ENCODE measurements at places on chromosomes 16 and 17.

- DNase-seq: no peak
These were observed 394.5 kb downstream of the NPIPA8 start for GRCh38 chr16:17942067-17942466.

- peak; percentile 30 for DNase-seq
These were observed at the start of gene RAB26 for GRCh38 chr16:2147981-2148671. Gene RAB26, plus strand, starts transcription at chr16:2148625. Its CDS starts 159 bp downstream, at chr16:2148784.

GRCh38 chr16:67549240-67549639, 13.1 kb upstream of the CTCF start:
- DNase-seq: no peak

GRCh38 chr17:78555746-78556401, 21.3 kb downstream of the DNAH17 start:
- DNase-seq: no peak

GRCh38 chr16:16868727-16869126, 489.8 kb downstream of the NPIPA7 start:
- no peak for DNase-seq

DNA sequence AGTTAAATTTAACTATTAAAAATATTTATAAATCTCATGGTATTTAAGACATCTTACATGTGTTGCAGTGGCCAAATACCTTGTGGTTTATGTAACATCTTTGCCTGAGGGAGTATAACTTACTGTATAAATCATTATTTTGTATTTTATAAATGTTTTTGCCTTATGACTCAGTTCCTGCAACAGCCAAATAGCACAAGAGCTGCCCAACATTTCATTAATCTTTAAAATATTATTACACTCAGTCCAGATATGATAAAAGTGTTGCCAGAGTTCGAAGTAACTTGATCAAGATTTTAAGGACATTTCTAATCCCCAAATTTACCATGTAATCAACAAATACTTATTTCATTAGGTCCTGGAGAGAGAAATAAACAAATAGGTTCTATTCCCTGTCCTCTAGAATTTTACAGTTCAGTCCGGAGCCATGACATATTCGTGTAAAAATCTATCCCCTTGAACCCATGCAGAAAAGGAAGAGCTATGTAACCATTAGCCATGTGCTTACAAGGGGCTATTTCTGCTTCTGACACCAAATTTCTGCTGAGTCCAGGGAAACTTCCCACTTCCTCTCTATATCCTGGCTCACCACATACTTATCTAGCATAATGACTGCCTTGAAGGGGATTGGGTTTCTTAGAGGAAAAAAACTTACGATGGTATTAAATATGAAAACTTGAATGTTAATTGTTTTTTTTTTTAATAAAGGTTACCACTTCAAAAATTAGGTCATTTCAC, 44.0 kb downstream of the IRX6 start:
- no peak for DNase-seq

DNA sequence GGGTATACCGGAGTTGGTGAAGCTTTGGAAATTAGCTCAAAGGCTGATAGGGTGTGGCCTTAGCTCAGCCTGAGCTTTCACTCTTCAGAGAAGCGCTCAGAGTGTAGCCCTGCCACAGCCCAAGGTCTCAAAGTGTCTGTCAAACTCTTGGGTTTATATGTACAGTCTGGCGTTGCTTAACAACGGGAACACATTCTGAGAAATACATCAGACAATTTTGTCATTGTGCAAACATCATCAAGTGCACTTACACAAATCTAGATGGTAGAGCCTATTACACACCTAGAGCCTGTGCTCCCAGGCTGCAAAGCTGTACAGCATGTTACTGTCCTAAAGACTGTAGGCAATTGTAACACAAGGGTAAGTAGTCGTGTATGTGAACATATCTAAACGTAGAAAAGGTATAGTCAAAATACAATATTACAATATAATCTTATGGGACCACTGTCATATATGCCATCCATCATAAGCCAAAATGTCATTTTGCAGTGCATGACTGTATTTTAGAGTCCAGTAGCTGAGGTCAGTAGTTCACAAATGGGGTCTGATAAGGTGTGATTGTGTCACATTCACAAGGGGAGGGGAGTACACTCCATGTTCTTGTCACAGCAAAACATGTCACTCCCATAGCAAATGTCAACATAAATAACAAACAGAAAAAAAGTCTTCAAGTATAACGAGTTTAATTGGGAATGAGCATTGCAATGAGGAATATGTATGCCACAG, 20.6 kb downstream of the CHAD start:
- no peak for DNase-seq

- DNase-seq: no peak
These were observed 57.8 kb downstream of the CHD9NB start for GRCh38 chr16:52994942-52995341.

GRCh38 chr17:15168379-15168778, 96.7 kb downstream of the PMP22 start:
- no peak for DNase-seq

- no peak for DNase-seq
These were observed 174.0 kb upstream of the GSE1 start for GRCh38 chr16:85438981-85439685.

GRCh38 chr17:29640413-29640812, 17.7 kb upstream of the CORO6 start:
- no peak for DNase-seq

All from stimulated activated CD8-positive, alpha-beta memory T cell treated with anti-CD3 and anti-CD28 coated beads, Interleukin-12 subunit alpha, Interleukin-12 subunit beta, amount 100 ng/mL, for 4 hours (primary cell).